Brain microvascular endothelial cell (primary cell): ENCODE measurements at places on chromosomes 11 and 22.

GRCh38 chr11:114709960-114710359, 31.6 kb downstream of the NXPE2 start:
- no peak for DNase-seq

DNA sequence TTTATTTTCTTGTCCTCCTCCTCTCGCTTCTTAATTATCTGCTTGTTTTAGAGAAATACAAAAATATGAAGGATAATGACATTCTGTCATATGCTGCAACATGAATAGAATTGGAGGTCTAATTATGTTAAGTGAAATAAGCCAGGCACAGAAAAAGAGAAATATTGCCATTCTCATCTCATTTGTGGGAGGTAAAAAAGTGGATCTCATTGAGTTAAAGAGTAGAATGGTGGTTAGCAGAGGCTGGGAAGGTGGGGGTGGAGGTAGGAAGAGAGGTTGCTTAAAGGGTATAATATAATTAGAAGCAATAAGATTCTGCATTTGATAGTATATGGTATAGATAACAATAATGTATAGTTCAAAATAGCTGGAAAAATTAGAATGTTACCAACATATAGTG, 231.3 kb downstream of the JRKL start:
- DNase-seq, result no peak

- DNase-seq, result no peak
Measured at GRCh38 chr11:30855383-30856006, 269.3 kb upstream of the MPPED2 start.

- DNase-seq, result no peak
Measured at GRCh38 chr11:44316659-44317240, 6.8 kb upstream of the ALX4 start.

DNA sequence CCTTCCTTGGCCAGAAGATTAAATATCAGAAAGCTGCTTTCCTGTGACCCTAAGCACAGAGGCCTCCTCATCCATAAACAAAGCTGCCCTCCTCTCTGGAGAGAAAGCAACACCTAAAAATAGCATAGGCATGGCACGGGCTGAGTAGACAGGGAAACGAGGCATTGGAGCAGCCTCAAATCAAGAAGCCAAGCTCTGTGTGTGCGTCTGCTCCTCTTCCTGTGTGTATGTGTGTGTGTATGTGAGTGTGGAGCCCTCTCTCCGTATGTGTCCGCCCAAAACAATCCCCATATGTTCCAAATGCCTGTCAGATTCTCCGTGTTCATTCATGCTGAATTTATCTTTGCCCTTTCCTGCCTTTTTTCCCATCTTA, 24.0 kb downstream of the KCNJ5 start:
- DNase-seq, result no peak

GRCh38 chr11:35324981-35325380, 94.4 kb downstream of the SLC1A2 start:
- DNase-seq, result no peak
